ENCODE measurements at places on chromosomes 11 and 22.
A peak's percentile ranks its signal among the peaks of the same experiment; 100 is the strongest.

DNA sequence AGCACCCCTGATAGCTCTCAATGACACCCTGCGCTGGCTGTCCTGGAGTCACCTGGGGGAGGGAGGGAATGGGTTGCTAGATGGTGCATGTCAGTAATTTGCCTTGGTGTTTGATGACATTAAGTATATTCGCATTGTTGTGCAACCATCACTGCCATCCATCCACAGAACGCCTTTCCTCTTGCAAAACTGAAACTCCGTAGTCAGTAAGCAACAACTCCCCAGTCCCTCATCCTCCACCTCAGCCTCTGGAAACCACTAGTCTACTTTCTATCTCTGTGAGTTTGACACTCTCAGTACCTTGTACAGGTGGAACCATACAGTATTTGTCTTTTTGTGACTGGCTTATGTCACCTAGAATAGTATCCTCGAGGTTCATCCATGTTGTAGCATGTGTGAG, 62.6 kb downstream of the PKNOX2 start:
- DNase-seq: no peak

DNA sequence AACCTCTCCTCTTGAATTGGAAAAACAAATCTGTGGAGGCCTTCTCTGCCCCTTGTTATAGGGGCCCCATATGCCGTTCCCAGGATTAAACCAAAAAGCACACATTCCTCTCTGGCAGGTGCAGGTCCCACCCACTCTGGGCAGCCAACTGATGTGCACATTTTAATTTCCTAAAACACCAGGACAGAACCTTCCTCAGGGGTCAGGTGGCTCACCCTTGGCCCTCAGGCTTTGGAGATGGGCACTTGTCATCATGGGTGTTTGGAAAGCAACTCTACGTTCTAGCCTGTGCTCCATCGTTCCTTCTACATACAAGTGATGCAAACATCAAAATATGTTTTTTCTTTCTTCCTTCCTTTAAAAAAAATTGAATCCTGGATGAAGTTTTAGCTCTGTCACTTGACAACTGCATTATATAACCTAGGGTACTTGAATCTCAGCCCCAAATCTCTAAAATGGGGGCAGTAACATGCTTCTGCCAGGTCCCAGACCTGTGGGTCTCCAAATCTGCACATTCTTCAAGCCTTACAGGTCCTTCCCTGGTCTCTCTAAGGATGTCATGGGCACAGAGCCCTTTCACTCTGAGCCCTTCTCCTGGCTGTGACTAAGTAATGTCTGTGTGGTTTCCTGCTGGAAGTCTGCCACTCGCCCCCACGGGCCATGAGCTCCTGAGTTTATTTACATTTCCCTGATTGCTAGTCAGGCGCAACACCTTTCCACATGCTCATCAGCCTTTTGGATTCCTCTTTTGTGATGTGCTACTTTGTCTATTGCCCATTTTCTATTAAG, 43.8 kb downstream of the KCNQ1OT1 start:
- DNase-seq: no peak

GRCh38 chr11:68564261-68564660, 103.7 kb downstream of the PPP6R3 start:
- DNase-seq: no peak

GRCh38 chr11:24747275-24748251, 250.7 kb downstream of the LUZP2 start:
- no peak for DNase-seq

DNA sequence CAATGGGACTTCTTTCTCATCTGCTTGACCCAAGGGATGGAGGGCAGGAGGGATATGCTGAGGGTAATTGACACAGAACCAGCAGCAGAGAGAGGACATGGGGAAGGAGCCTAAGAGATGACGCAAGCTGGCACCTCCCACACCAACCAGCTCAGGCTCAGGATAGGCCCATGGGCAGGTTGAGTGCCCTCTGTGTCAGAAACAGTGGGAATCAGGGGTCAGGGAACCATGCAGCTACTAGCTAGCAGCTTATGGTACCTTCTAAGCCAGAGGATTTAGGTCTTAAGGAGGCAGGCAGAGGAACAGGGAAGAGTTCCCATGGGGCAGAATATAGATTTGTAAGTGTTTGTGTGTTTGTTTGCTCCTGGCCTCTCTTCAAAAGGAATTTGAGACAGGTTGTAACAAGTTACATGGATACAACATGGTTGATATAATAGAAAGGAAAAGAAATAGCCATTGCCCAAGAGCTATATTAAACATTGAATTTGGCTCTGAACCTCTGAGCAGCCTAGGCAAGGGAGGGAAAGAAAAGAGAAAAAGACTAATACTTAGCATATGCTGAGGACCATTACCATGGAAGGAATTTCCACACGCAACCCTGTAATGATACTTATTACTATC, 39.9 kb upstream of the NAV2 start:
- no peak for DNase-seq

GRCh38 chr11:20011307-20011951, 148.8 kb downstream of the DBX1 start:
- DNase-seq: no peak

- DNase-seq: no peak
Observed at GRCh38 chr11:34049028-34049427, 2.5 kb upstream of the CAPRIN1 start.

DNA sequence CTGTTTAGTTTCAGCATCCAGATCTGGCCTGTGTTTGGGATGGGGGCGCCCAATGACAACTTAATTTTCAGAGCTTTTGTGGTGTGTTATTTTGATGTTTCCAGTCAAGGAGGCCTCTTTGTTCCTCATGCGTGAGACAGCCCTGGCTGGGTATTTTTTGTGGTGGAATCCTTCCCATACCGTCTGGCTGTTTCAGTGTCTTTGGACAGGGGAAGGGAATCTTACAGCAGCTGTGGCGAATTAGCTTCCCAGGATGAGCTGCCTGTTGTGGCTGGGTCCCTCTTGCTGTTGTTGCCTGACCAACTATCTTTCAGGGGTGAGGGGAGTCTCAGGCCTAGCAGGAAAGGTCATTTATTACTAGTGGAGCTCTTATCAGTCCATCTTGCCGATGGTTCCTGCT, 138.8 kb downstream of the ARHGAP20 start:
- no peak for DNase-seq

- DNase-seq: no peak
Observed at GRCh38 chr11:44623731-44624491, 58.4 kb downstream of the CD82 start.

- DNase-seq: no peak
Observed at GRCh38 chr22:32353840-32354239, 3.8 kb upstream of the RFPL3 start.

DNA sequence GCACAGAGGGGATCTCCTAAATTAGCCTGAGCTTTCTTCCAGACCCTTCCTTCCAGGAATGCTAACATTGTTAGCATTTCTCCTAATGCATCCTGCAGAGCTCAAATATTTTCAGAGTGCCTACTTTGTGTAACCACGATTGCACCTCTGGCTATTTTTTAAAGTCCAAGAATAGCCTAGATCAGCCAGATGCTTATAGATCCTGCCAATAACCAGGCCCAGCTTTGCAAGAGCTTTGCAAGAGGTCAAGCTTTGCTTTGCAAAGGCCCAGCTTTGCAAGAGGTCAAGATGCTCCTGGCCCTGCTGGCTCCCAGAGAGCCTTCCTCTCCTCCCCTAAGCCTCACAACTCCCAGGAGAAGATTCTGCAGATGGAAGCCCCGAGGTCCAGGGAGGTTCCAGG, 491.9 kb downstream of the MN1 start:
- no peak for DNase-seq

DNA sequence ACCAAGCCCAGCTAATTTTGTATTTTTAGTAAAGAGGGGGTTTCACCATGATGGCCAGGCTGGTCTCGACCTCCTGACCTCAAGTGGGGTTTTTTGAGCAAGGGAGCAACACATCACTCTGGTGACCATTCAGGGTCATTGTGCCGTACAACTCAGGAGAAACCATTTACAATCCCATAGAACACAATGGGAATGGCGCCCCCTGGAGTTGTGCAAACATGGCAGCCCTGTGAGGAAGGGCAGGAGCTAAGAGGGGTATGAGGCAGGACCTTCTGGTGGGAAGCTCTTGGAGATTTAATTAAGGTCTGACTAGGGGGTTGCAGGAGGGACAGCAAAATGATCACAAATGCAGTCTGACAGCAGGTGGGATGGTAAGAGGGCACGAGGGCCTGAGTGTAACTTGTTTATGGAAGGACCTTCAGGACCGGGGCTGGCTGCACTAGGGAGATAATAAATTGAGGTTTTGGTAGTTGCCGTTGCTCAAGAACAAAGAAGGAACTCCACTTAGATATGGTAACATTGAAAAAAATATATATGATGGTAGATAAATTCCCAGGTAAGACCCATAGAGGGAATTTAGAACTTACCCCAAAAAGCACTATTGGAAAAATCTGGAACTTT, 9.1 kb upstream of the CSF2RB start:
- DNase-seq: no peak

- no peak for DNase-seq
Observed at GRCh38 chr22:45425101-45425500, 11.6 kb downstream of the RIBC2 start.

GRCh38 chr22:49524362-49524761, 303.3 kb downstream of the BRD1 start:
- no peak for DNase-seq

DNA sequence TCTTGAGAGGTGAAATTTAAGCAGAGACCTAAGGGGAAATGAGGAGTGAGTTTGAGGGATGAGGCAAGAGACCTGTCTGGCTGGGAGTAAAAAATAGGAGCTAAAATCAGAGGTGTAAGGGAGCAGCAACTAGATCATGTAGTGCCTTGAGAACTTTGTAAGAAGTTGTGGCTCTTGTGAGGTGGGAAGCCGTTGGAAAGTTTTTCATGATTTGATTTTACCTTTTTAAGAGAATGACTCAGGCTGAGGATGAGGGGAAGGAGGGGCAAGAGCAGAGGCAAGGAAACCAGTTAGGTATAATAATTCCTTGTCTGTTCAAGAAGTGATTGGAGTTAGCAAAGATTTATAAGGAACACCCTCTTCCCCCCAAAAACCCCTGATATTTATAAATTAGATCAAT, 25.8 kb downstream of the QSER1 start:
- DNase-seq: no peak

- no peak for DNase-seq
Observed at GRCh38 chr22:35643991-35644390, 4.3 kb upstream of the APOL6 start.

DNA sequence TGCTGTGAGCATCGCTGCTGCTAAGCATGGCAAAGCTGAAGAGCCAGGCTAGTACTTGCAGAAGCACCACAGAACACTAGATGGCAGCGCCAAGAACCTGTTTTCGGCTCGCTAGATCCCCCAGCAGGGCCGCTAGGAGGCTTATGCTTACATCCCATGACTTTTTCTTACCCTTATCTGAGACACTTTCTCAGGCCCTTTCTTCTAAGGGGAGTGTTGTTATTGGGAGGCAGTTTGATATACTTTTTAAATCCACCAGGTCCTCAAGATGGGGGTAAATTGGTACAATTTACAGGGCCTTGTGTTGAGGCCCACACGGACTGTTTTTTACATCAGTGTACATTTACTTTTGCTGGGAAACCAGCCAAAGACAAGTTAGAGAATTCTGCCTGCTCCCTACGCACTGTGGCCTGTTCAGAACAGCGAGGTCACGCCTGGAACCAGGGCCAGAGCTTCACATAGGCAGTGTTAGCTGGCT, 4.0 kb downstream of the TRIM6 start:
- peak; percentile 29 for DNase-seq

DNA sequence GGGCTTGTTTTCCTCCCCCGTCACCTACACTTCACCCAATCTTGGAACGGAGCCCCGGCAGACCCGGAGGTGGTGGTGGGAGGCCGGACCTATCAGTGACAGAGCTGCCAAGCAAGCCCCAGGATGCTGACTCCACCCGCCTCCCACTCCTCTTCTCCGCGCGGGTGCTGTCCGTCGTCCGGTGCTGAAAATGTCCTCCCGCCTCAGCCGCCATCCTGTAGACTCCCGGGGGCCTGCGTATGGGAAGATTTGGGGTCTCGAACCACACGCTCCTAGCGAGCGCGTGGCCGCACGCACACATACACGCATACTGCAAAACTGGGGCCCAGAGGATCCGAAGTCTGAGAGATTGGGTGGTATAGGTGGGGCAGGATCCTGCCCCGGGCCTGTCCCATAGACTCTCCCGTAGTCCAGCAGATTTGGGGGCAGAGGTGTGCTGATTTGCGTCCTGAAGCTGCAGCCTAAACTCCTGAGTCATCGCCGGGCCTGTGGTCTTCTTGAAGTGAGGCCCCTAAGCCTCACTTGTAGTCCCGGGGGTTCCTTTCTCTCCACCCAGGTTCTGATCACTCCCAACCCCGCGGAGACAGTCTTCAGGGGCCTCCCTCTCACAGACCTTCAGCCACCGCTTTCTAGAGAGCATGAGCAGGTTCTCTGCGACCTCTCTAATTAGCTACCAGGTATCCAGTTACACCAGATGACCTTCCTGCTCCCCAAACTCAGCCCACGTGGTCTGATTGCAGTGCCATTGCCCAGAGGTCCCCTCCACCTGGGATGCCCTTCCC, 796 bp upstream of the YIF1A start:
- peak; percentile 40 for DNase-seq

DNA sequence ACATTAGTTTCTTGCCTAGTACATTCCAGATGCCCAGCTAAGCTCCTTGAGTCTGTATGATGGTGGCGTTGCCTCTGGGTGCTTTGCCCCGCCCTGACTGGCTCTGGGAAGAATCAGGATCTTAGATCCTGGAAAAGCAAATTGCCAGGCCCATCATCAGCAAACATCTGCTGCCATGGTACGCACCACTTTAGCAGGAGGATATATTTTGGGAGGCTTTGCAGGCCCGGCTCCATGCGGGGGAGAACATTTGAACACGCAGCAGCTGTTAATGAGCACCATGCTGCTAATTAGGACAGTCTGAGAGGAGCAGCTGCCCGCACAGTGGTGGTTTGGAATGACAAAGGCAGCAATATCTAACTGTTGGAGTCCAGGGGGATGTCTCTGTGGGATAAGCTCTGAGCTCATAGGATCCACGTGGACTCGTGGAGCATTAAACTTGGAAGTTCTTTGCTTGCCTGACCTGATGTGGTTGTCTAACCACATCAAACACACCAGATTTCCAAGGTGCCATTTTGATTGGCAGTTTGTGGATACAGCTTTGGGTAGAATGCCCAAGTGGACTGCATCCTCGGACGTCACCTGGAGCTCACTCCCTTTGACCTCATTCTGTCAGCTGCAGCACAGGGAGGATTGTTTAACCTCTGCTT, 217.0 kb upstream of the ZBED5 start:
- DNase-seq: no peak

GRCh38 chr11:130161441-130162145, 2.0 kb downstream of the ST14 start:
- DNase-seq: no peak

GRCh38 chr11:61473370-61474012, 35.1 kb upstream of the LRRC10B start:
- no peak for DNase-seq

- DNase-seq: no peak
Observed at GRCh38 chr11:106238704-106239360, 161.4 kb downstream of the AASDHPPT start.

- DNase-seq: no peak
Observed at GRCh38 chr11:118008271-118008911, 22.2 kb downstream of the IL10RA start.

DNA sequence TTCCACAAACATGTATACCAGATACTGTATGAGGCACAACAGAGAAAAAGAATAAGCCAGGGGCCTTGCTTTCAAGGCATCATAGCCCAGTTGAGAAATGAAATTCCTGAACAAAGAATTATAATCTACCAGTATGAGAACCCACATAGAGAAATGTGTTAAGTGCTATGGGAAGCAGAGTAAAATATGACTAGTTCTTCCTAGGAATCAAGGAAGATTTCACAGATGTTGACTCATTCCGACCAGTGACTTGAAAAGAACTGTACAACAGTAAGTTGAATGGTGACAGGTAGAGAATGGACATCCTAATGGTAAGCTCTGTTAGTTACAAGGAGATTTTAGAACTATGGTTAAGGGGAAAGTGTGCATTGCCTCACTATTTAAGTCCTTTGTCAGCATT, 102.6 kb downstream of the TRIM44 start:
- no peak for DNase-seq

Data from stimulated activated CD8-positive, alpha-beta memory T cell treated with anti-CD3 and anti-CD28 coated beads, Interleukin-7, amount 100 ng/mL, for 1 hour (primary cell).